ENCODE measurements at places on chromosomes 13 and 19.

- DNase-seq = no peak
Observed at GRCh38 chr19:16042533-16043085, 33.7 kb upstream of the TPM4 start.

- DNase-seq = no peak
Observed at GRCh38 chr19:5407356-5407755, 47.9 kb upstream of the ZNRF4 start.

DNA sequence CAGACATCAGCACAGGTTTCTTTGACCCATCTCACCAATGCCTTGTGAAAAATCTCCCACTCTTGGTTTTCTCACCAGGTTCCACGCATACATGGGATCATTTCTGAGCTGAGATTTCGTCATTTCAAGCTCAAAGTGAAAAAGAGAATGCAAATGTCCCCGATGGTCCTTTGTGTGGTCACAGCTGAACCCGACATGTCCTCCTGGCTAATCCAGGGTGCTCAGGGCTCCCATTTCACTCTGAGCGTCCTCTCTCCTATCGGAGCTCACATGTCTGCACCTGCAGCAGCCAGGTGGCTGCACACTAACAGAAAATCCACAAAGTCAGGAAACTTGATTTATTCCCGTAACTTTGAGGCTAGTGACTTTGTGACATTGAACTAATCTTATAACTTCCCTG is 9.3 kb upstream of the CEACAM3 start:
- DNase-seq = no peak

GRCh38 chr13:20721454-20722357 is 18.2 kb downstream of the IL17D start:
- DNase-seq = no peak

GRCh38 chr19:38735257-38735686 is 9.0 kb downstream of the CAPN12 start:
- DNase-seq = no peak

- no peak for DNase-seq
Observed at GRCh38 chr13:38775085-38775484, 88.2 kb downstream of the FREM2 start.

DNA sequence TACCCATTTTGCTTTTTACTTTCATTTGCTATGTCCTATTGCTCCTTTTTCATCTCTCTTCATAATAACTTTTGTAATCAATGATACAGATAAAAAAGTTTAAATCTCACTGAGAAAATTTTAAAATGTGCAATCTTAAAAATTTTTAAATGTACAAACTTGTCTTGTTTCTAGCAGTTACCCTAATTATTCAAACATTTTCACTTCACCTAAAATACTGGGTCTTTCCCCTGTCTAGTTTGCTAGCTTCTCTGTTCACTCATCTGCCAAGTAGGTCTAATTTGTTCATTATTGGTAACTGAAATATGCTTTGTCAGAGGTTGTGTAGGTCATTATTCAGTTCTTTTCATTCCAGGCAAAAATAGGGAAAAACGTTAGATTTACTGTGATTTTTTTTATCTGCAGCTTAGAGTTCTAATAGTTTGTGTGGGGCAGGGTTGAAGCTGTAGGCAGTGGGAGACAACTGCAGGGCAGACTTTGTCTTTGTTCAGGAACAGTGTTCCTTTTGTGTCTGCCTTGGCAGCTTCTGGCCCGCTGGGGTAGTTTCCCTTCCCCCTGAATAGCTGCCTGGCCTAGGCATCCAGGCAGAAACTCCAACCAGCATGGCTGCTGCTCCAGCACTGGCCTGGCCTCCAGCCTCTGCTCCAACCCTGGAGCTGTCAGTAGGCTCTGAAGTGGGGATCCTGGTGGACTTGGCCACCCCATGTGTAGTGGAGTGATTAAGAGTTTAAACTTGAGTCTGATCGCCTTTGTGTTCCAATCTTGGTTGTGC is 48.5 kb downstream of the WDFY2 start:
- DNase-seq = no peak

GRCh38 chr13:41306271-41307145 is 4.6 kb upstream of the NAA16 start:
- DNase-seq = no peak

DNA sequence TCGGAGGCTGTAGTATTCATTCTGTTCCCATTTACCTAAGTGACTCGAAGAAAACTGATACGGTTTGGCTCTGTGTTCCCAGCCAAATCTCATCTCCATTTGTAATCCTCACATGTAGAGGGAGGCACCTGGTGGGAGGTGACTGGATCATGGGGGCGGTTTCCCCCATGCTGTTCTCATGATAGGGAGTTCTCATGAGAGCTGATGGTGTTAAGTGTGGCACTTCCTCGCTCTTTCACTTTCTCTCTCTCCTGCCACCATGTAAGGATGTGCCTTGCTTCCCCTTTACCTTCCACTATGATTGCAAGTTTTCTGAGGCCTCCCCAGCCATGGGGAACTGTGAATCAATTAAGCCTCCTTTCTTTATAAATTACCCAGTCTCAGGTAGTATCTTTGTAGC is 23.5 kb downstream of the SLAIN1 start:
- DNase-seq = no peak

DNA sequence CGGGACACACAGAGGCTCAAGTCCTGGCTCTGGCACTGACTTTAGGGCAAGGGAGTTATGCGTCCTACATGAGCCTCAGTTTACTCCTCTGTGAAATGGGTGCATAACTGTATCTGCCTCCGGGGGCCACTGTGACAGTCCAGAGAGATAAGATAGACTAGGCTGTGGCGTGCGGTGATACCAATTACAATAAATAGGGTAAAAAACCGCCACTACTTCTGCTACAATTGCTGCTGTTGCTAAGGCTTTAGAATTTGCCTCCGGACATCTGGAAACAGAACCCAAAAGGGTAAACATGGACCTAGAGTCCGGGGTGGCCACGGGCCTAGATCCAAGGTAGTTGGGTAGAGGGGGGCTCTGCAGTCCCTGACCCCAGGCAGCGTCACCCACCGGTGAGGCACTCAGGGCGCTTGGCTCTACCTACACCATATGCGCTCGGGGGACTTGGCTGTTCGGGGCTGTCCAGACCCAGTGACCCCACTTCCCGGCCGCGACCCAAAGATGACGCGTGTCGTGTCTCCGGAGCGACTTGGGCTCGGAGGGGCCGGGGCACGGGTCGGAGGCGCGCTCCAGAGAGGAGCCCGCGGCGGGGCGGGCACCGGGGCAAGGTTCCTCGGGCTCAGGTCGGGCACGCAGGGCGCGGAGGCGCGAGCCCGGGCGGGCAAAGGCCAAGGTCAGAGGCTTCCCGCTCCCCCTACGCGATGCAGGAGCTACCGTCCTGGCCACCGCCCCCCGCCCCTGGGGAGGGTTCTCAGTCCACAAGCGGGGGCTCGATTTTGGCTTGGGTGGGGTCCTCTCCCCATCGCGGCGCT is 1.1 kb downstream of the INSR start:
- DNase-seq = no peak

GRCh38 chr13:61486496-61486895 is 70.8 kb upstream of the PCDH20 start:
- DNase-seq = no peak

- DNase-seq = no peak
Observed at GRCh38 chr13:40528881-40529280, 137.6 kb downstream of the FOXO1 start.
